ENCODE measurements at places on chromosomes 6 and 20.

GRCh38 chr6:1712451-1712850 lies 102.7 kb downstream of the FOXC1 start:
- DNase-seq: no peak

GRCh38 chr6:5398530-5398929 lies 137.2 kb downstream of the FARS2 start:
- DNase-seq: no peak

- no peak for DNase-seq
Measured at GRCh38 chr6:50180646-50181045, 130.9 kb upstream of the DEFB112 start.

- no peak for DNase-seq
Measured at GRCh38 chr6:16475494-16475781, 237.1 kb downstream of the GMPR start.

- no peak for DNase-seq
Measured at GRCh38 chr20:51384875-51385274, 157.6 kb downstream of the NFATC2 start.

- DNase-seq: no peak
Measured at GRCh38 chr20:10398834-10399369, 35.1 kb downstream of the MKKS start.

DNA sequence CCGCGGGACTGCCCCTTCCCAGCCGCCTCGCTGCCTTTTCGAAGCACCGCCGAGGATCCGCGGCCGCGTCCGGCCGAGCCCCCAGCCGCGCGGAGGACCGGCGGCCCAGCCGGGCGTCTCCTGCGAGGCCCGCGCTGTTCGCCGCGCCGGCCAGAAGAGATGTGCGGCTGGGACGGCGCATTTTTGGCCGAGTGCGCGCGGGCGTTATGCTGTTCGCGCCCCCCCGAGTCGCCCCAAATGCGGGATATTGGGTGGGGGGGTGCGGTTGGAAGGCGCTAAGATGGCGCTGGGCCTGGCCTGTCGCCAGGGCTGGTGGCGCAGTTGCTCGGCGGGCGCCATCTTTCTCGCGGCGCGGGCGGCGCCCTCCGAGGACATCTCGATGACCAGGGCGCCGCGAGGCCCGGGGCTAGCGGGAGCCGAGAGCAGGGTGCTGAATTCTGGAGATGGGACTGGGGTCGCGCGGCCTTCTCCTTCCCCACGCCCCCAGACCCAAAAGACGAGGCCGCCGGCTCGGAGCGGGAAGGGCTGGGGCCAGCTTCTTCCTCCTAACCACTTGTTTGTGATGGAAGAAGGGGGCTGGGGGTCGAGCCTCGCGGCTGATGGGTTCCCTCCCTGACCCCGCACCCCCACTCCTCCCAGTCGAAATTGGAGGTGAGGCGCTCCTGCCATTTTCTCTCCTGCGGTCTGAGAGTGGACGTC lies 1.5 kb downstream of the BICRAL start:
- DNase-seq: peak; percentile 75

DNA sequence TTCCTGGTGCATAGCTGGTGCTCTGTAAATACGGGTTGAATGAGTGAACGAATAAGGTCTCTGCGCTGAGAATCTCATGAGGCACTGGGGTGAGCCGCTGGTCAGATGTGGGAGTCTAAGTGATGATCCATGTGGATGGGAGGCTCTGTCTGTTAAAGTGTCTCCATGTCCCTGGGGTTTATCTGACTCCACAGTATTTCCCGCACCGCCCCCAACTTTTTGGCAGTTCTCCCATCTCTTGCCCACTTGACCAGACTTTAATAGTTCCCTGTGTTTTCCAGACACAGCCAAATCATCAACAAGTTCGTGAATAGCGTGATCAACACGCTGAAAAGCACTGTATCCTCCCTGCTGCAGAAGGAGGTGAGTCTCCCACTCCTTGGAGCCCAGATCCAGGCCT lies 9.9 kb downstream of the BPIFA2 start:
- DNase-seq: no peak

- no peak for DNase-seq
Measured at GRCh38 chr20:44279228-44279627, 31.8 kb downstream of the FITM2 start.

DNA sequence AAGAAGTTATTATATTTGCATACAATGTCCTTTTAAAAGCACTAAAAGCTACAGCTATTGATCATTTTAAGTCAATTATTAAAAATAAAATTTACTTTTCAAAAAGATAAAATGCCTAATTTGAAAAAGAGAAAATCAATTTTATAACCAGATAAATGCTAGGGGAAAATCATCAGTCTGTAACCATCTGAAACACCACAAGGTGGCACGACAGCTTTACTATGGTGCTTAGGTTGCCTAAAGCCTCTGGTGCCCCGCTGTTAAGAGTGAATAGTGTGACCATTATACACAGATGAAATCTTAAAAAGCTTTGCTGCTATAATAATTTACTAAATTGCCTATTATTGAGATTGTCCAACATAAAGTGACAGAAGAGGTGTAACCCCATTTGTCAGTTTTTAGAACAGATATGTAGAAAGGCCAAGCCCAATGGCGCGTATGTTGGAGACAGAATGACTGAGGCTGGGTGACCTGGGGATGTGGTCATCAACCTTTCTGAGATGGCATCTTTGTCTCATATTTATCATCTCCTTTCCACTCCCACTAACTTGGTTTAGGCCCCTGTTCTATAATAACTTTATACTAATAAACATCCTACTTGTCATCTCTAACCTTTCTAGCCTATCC lies 100.8 kb downstream of the MOXD1 start:
- DNase-seq: peak; percentile 49

GRCh38 chr6:160297310-160297709 lies 38.7 kb upstream of the SLC22A2 start:
- DNase-seq: peak; percentile 54

GRCh38 chr6:1312473-1313367 lies 822 bp downstream of the FOXQ1 start:
- DNase-seq: peak; percentile 48

GRCh38 chr6:136034422-136034821 lies 182.9 kb downstream of the PDE7B start:
- no peak for DNase-seq

DNA sequence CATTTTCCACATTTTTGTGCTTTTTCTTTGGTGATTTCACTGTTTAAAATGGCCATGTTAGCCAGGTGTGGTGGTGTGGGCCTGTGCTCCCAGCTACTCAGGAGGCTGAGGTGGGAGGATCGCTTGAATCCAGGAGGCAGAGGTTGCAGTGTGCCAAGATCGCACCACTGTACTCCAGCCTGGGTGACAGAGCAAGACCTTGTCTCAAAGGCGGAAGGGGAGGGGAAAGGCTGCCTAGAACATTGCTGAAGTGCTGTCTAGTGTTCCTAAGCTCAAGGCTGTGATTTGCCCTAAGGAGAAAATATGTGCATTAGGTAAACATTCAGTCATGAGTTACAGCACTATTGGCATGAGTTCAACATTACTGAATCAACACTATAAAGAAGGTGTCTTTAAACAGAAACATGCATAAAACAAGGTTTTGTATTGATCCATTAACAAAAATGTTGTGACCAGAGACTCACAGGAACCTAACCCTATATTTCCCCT lies 14.0 kb downstream of the ZC2HC1B start:
- no peak for DNase-seq

DNA sequence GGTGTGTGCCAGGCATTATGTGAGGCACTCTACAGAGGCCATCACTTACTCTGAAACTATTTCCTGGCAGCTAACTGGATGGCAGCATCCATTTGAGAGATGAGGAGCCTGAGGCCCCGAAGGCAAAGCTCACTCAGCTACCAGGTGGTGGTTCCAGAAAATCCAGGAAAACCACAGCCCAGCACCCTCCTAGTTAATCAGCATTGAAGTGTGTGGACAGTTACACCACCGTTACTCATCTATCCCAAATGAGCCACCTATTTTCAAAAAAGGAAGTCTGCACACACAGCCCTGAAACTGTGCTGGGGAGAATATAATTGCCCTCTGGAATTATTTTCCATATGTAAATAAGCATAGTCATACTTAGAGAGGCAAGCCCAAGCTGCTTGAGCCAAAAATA lies 67.4 kb downstream of the CNBD2 start:
- DNase-seq: no peak

- DNase-seq: no peak
Measured at GRCh38 chr6:41563060-41563776, 17.0 kb downstream of the FOXP4 start.

- DNase-seq: no peak
Measured at GRCh38 chr6:149806127-149806526, 56.6 kb downstream of the PCMT1 start.

- DNase-seq: peak; percentile 37
Measured at GRCh38 chr20:19211661-19212468, 577 bp upstream of the SLC24A3 start.

DNA sequence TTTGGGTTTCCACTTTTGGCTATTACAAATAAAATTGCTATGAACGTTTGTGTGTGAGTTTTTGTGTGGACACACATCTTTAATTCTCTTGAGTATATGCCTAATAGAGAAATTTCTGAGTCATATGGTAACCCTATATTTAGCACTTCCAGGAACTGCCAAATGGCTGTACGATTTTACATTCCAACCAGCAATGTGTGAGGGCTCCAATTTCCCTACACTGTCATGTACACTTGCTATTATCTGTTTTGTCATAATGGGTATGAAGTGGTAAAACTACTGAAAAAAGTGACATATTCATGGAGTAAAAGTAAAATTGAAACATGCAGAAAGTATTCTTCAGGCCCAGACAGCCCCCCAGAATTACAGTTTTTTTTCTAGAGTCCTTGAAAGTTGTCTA lies 59.6 kb upstream of the ESR1 start:
- no peak for DNase-seq

- DNase-seq: peak; percentile 54
Measured at GRCh38 chr6:15948930-15949900, 179.7 kb upstream of the MYLIP start.

DNA sequence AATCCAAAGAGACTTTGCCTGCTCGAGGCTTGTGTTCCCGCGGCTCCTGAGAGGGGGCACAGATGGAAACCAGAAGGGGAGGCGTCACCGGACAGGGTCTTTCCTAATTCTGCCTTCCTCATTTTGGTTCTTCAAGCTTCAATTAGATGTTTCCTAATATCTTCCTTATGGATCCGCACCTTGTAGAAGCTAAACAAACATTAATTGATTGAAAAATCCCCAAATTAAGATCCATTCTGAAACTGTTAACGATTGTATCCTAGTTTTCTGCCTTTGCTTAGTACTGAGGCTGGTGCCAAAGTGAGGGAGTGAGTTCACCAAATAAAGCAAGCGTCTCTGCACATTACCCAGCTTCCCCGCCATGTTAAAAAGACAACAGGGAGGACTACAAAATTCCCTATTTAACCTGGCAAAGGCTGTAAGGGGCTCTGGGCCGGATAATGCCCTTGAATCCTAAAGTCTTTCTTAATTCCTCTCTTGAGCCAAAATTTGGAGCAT lies 123.2 kb downstream of the GPX5 start:
- DNase-seq: peak; percentile 13

GRCh38 chr20:62752181-62752670 lies 43.6 kb downstream of the NTSR1 start:
- DNase-seq: no peak

DNA sequence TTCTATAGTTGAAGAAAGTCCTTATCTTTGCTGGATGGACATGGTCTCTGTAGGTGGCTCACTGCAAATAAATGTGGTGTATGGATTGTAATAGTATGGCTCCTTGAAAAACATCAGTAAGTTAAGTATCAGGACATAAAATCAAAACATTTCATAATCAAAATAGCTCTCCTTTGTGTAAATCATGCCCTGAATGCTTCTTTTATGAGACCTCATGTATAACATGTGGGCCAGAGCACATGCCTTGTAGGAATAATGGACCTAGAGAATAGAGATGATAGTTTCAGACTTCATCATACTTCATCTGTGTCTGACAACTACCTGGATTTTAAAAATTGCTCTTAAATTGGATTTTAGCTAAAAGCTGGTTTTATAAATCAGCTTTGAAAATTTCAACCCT lies 159.9 kb downstream of the ASCC3 start:
- DNase-seq: no peak

GRCh38 chr6:34559651-34560365 lies 3.7 kb upstream of the SPDEF start:
- DNase-seq: no peak

- peak; percentile 86 for DNase-seq
Measured at GRCh38 chr6:10801224-10801848, 37.0 kb downstream of the MAK start.

- DNase-seq: no peak
Measured at GRCh38 chr6:152004036-152004566, 196.6 kb downstream of the ESR1 start.

GRCh38 chr20:17761604-17762003 lies 61.8 kb downstream of the BANF2 start:
- peak; percentile 80 for DNase-seq

GRCh38 chr6:44000164-44000842 lies 126.9 kb downstream of the MRPL14 start:
- DNase-seq: peak; percentile 45

DNA sequence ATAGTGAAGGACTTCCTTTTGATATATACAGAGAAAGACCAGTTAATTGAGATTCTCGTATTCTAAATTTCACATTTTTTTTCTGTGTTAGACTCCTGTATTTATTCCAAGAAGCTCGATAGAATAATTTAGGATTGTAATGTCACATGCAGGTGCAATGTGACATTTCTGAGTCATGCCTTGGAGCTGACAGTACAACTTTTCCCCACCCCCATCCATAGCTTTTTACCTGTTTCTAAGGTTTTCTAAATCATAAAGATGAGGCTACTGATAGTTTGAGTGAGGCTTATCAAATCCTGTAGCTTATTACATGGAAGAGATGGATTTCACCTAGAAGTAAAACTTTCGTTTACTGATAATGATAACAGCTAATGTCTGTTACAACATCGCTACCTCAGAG lies 37.6 kb downstream of the FLRT3 start:
- no peak for DNase-seq

DNA sequence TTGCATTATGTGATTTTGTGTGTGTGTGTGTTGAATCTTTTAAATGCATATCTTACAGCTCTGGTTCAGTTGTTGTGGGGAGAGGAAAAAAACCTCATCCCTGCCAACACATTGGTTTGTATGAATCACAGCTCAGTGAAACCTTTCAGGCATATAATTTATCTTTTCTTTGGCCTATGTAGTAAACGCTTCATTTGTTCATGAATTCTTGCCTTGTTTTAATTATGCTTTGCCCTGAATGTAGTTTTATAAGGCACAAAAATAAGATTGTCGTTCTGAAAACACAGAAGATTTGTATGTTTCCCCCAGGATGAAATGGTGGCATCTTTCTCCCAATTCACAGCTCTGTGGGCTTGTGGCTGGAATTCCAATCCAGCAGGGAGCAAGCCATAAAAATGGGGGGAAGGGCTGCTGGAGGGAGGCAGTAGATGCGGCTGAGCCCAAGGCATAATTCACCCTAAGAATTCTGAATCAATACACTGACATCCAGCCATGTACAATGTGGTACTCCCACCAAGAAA lies 45.1 kb downstream of the BCAS1 start:
- peak; percentile 25 for DNase-seq

GRCh38 chr6:32439139-32439538 lies 548 bp upstream of the HLA-DRA start:
- DNase-seq: no peak

DNA sequence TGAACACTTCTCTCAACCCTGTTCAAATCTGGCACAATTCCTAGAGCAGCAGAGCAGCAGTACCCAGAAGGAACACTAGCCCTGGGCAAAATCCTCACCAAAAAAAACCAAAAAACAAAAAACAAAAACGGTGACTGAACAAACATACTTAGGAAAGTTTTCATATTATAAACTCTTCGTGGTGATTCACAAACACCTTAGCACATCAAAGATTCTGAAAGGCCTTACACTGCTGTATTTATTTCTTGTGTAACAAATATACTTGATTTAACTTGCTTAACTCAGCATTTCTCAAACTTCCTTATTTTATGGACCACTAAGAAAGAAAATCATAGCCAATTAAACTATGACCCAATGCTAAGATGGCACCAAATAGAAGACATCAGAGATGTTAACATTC lies 57.8 kb upstream of the RREB1 start:
- DNase-seq: no peak
